H1 (cell line): ENCODE measurements at places on chromosomes 6 and 20. TPM values are rescaled to one million over a fixed set of nuclear protein-coding genes. Genes with fewer than 3 reads are reported as not detected.

DNA sequence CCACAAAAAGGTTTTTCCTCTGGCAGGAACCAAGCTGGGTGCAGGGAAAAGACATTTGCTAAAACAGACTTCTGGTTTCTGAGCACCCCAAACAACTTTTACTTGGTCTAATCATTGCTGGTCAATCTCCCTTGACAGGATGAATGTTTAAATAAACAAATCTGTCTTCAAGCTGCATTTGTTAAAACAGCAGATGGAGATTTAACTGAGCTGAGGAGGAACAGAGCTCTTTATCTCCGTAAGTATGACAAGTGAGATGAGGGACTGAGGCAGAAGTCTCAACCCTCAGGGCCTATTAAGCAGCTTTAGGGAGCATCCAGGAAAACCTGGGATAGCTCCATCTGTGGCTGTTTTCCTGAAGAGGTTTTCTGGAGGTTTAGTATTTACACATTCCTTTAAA is 40.6 kb downstream of the NINL start:
- H3K27me3 ChIP-seq, result no peaks in the 10 kb centered on the region
- peaks cover 7% of the 10 kb centered on the region for H3K4me1 ChIP-seq
- H3K36me3 ChIP-seq, result no peaks in the 10 kb centered on the region
- no peak for DNase-seq
- H3K27ac ChIP-seq, result no peak overlapping the region

DNA sequence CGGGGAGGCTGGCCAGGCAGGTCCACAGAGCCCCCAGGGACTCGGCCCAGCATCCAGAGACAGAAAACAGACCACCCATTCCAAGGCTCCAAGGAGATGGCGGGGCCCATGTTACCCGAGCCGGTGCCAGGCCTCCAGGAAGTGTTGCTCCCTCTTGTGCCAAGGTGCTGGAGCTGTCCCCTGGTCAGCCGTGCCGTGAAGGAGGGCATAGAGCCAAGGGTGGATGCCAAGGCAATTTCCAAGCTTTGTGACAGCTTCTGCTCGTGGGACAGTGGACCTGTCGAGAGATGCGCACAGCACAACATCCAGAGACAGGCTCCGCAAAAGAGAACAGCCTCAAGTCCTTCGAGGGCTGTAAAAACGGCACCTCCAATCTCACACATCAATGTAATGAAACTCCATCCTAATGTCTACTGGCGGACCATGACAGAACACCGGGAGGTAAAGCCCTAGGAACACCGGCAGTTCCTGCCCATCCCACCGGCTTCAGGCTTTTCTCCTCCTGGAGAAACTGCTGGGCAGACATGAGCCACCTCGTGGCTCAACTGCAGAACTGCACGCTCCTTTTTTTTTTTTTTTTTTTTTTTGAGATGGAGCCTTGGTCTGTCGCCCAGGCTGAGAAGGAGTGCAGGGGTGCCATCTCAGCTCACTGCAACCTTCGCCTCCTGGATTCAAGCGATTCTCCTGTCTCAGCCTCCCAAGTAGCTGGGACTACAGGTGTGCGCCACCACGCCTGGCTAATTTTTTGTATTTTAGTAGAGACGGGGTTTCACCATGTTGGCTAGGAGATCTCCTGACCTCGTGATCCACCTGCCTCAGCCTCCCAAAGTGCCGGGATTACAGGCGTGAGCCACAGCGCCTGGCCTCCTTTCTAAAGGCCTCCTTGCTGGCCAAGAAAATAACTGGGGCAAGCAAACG is 30.9 kb upstream of the AVP start:
- peak; percentile 64 for DNase-seq
- H3K27me3 ChIP-seq, result no peaks in the 10 kb centered on the region
- no peak overlapping the region for H3K27ac ChIP-seq
- H3K36me3 ChIP-seq, result no peaks in the 10 kb centered on the region
- H3K4me1 ChIP-seq, result no peaks in the 10 kb centered on the region

DNA sequence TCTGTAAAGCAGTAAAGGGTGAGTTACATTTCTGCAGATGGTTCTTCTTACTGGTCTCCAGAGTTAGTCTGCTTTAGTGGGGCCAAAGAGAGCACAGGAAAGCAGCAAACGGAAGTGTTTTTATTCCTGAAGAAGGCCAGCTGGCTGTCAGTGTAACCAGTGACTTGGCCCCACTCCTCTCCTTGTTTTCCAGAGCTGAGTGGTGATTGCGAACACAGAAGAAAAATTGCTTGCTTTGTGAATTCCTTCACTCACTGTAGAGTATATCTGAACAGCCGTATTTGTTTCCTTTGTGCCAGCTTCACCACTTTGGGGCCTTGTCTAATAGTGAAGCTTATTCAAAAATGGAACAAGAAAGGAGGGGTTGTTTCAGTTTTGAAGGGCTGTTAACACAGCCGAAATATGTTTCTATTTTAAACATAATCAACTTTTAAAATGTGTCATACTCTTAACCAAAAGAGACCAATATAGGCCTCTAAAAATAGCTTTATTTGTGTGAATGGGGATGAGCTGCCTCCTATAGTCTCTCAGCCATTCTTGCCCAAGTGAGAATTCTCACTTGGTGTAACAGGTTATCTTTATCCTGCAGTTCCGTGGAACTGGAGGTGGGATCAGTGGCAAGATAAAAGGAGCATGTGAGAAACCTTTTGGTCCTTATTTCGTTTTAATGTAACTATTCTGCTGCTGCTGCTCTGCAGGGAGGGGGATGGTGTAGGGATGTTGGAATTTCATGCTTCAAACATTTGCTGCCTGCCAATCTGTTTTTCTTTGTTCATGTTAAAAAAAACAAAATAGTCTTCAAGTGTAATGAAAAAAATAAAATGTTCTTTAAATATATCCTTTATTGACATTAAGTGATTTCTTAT is 37.8 kb downstream of the ZC2HC1B start:
- no peaks in the 10 kb centered on the region for H3K36me3 ChIP-seq
- H3K4me1 ChIP-seq, result no peaks in the 10 kb centered on the region
- DNase-seq, result no peak
- H3K4me3 ChIP-seq, result no peak overlapping the region

- no peaks in the 10 kb centered on the region for H3K4me1 ChIP-seq
- DNase-seq, result no peak
- no peak overlapping the region for H3K27ac ChIP-seq
- no peaks in the 10 kb centered on the region for H3K27me3 ChIP-seq
- H3K36me3 ChIP-seq, result no peaks in the 10 kb centered on the region
- no peak overlapping the region for H3K4me3 ChIP-seq
Measured at GRCh38 chr6:80607811-80608391, 501.4 kb downstream of the BCKDHB start.

- no peak overlapping the region for H3K4me3 ChIP-seq
- no peak for DNase-seq
- peaks cover 4% of the 10 kb centered on the region for H3K4me1 ChIP-seq
- H3K27me3 ChIP-seq, result no peaks in the 10 kb centered on the region; the same call in 1 of the 2 replicates
- no peak overlapping the region for H3K27ac ChIP-seq
Measured at GRCh38 chr6:146914489-146915483, 289.4 kb upstream of the STXBP5 start.

- no peaks in the 10 kb centered on the region for H3K36me3 ChIP-seq
- no peak overlapping the region for H3K4me3 ChIP-seq
- DNase-seq, result no peak
- H3K27ac ChIP-seq, result no peak overlapping the region
- H3K4me1 ChIP-seq, result peaks cover 12% of the 10 kb centered on the region
Measured at GRCh38 chr6:52522151-52522626, 54.7 kb downstream of the TRAM2 start.

The KHDC1L gene
- not detected in 2 replicates for total RNA-seq

DNA sequence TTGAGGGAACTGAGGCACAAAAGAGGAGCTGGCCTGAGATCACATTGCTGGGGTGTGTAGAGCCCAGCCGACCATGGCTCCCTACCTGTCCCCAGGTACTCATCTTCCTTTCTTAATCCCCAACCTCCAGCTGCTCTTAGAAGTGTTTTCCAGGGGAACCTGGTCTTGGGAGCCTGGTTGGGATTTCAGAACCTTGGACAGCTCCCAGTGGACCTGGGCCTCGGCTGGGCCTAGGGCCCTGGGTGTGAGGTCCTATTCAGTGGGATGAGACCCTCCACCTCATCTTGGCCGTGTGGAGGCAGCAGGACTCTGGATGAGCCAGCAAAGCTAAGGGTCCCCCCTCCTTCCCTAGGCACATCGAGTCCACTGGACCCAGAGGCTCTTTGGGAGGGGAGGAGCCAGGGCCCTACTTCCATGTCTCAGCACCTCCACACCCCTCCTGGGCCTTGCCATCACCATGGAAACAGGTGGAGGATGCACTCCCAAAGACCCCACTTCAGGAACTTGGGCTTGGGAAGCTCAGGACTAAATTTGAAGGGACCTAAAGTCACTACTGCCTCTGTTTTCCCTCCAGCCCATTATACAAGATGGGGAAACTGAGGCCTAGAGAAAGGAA is 38.5 kb downstream of the DLGAP4 start:
- H3K36me3 ChIP-seq, result no peaks in the 10 kb centered on the region; the same call in 1 of the 2 replicates
- no peaks in the 10 kb centered on the region for H3K27me3 ChIP-seq
- H3K27ac ChIP-seq, result no peak overlapping the region
- no peak overlapping the region for H3K4me3 ChIP-seq

The DACT2 gene
- 3.1 and 3.9 TPM in 2 replicates for total RNA-seq

DNA sequence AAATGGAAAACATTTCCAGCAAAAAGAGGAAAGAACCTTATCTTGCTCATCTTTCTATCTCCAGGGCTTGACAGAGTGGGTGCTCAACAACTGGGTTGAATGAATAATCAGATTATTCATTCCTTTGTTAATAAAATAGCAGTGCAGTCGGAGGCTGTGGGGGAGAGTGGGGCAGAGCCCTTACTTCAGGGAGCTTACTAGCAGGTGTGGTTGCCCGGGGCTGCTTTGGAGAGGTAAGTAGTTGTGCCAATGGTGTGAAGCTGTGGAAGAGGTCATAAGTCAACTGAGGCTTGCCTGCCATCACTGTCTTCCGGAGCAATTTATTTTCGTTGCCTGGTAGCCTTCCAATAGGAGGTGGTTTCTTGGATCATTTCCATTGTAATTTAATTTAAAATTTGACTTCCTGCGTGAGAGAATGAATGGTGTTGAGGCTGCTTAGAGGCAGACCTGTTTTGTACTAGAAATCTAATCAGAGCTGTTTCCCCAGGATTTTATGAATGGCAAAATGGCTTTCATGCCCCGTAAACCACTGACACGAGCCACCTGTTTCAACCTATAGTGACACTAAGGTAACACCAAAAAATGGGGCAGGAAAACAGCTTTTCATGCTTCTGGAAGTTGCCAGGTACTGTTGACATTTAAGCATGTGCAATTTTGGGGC is 51.4 kb downstream of the ZDHHC14 start:
- H3K36me3 ChIP-seq, result no peaks in the 10 kb centered on the region
- H3K27ac ChIP-seq, result no peak overlapping the region
- no peak overlapping the region for H3K4me3 ChIP-seq
- no peak for DNase-seq
- H3K4me1 ChIP-seq, result peaks cover 6% of the 10 kb centered on the region
- no peaks in the 10 kb centered on the region for H3K27me3 ChIP-seq

The LAMA2 gene
- total RNA-seq, result 3.6 and 3.8 TPM in 2 replicates

DNA sequence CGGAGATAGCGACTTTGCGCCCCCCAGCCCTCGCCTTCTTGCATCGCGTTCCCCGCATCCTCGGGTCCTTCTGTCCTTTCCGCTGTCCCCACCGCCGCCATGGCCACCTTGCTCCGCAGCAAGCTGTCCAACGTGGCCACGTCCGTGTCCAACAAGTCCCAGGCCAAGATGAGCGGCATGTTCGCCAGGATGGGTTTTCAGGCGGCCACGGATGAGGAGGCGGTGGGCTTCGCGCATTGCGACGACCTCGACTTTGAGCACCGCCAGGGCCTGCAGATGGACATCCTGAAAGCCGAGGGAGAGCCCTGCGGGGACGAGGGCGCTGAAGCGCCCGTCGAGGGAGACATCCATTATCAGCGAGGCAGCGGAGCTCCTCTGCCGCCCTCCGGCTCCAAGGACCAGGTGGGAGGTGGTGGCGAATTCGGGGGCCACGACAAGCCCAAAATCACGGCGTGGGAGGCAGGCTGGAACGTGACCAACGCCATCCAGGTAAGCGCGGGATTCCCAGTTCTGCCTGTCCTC is 401 bp downstream of the SLC32A1 start:
- H3K27me3 ChIP-seq, result peaks cover 87% of the 10 kb centered on the region
- peak; percentile 80 for DNase-seq
- no peaks in the 10 kb centered on the region for H3K36me3 ChIP-seq
- peak overlapping the region; percentile 59 for H3K4me3 ChIP-seq

The GPR6 gene
- total RNA-seq, result 0.27 and 0.37 TPM in 2 replicates

The SLC22A2 gene
- 1.2 and 1.4 TPM in 2 replicates for total RNA-seq

GRCh38 chr6:100167585-100167984 is 173.6 kb upstream of the MCHR2 start:
- no peak for DNase-seq
- no peaks in the 10 kb centered on the region for H3K36me3 ChIP-seq
- no peak overlapping the region for H3K27ac ChIP-seq
- H3K4me3 ChIP-seq, result no peak overlapping the region
- H3K27me3 ChIP-seq, result peaks cover 10% of the 10 kb centered on the region; the same call in 1 of the 2 replicates

The CEP250 gene
- total RNA-seq, result 33.1 and 33.7 TPM in 2 replicates

GRCh38 chr6:41470029-41470330 is 76.2 kb upstream of the FOXP4 start:
- peaks cover 15% of the 10 kb centered on the region for H3K27me3 ChIP-seq
- H3K36me3 ChIP-seq, result no peaks in the 10 kb centered on the region
- peaks cover 29% of the 10 kb centered on the region for H3K4me1 ChIP-seq
- H3K4me3 ChIP-seq, result peak overlapping the region; percentile 31
- DNase-seq, result no peak

DNA sequence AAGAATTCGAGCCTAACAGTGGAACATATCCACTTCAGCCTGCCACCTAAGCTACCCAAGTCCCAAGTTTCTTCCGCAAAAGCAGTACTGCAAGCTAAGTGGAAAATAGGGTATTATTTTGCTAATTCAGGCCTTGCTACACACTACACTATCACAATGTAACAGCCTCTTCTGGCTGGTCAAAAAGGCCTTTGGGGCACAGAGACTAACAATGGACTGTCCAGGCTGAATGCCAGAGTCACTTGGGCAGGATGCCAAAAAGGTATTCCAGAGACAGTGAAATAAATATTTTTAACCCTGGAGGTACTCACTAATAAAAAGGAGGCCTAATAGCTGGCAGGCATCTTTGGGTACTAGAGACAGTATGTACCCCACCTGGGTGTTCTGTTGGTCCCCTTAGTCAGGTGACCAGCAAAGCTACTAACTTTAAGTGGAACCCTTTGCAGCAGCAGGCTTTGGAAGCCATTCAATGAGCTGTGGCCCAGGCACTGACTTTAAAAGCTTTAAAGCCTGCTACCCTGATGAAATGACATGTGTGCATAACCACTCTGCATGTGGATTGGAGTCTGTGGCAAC is 692.1 kb downstream of the HTR1B start:
- no peak overlapping the region for H3K4me3 ChIP-seq
- no peaks in the 10 kb centered on the region for H3K36me3 ChIP-seq
- H3K27me3 ChIP-seq, result no peaks in the 10 kb centered on the region
- H3K4me1 ChIP-seq, result no peaks in the 10 kb centered on the region
- H3K27ac ChIP-seq, result no peak overlapping the region
- no peak for DNase-seq

DNA sequence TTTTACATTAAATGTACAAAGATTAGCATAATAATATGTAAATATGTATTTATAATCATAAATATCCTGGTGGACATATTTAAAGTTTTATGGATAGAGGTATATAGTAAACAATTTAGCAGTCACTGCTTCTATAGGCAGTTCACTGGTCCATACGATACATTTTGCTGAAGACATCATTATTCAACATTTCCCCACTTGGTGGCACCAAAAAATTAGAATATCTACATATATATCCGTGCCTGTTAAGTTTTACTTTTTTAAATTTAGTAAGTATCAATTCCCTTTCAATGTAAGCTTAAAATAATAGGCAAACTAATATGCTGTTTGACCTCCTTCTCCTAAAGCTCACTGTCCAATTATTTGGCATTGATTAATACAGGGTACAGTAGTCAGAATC is 64.2 kb downstream of the LMBRD1 start:
- H3K36me3 ChIP-seq, result no peaks in the 10 kb centered on the region; the same call in 1 of the 2 replicates
- H3K4me1 ChIP-seq, result no peaks in the 10 kb centered on the region
- H3K4me3 ChIP-seq, result no peak overlapping the region
- no peak overlapping the region for H3K27ac ChIP-seq
- H3K27me3 ChIP-seq, result no peaks in the 10 kb centered on the region
- DNase-seq, result no peak

The DEFB121 gene
- total RNA-seq, result not detected in 2 replicates
